ENCODE measurements at places on chromosomes 2 and 18.

- no peak for DNase-seq
Observed at GRCh38 chr2:127537644-127538043, 2.2 kb downstream of the MYO7B start.

DNA sequence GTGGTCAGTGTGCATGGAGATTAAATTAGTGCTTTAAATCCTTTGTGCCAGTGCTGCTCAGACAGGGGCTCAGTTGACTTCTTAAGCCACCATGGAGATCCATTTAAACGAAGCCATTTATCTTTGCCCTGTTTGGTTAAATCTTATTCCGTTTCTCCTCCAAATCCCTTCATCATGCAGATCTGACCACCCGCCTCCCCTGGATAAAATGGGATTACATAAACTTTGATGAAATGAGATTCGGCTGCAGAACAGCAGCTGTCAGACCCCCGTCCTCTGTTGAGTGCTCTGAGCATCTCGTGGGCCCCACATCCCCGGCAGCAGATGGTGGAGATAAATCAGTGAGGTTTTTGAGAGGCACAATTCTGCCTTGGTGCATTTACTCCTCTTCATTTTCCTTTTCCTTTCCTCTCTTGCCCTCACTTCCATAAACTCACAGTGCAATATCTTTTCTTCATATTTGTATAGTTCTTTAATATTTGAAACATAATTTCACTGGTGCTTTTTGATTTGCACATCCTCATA lies 84.4 kb upstream of the TWIST2 start:
- DNase-seq, result no peak

DNA sequence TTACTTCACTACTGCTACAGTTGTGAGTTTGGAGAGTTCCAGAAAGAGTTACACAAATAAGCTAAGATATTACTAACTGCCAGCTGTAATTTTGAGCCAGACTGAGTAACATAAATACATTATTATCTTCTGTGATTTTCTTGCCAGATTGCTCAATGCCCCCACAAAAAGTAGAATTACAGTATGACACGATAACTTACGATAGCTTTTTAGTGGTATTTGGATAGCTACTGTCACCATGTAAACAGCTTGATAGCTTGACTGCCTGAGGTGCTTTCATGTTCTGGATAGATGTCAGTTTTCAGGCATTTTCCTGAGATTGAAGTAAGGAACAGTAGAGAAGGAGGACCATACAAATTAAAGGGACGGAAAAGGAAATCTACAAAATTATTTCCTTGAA lies 533.3 kb downstream of the SOCS6 start:
- DNase-seq, result no peak

GRCh38 chr18:61612517-61612916 lies 279.3 kb downstream of the CDH20 start:
- no peak for DNase-seq

GRCh38 chr2:143535802-143536201 lies 406.6 kb downstream of the ARHGAP15 start:
- DNase-seq, result no peak

GRCh38 chr2:43488737-43489136 lies 107.1 kb downstream of the THADA start:
- no peak for DNase-seq

DNA sequence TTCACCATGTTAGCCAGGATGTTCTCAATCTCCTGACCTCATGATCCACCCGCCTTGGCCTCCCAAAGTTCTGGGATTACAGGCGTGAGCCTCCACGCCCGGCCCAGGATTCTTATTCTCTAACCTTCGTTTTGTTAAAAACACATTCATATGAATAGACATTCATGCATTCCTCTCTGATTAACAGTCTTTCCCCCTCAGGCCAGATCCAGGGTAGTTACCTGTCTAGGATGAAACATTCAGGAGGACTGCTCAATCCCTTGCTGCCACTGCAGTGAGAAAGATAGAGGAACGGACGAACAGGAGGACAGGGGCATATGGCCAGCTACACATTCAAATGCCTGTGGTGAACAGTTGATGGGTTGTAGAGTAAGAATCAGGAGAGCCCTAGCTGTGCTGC lies 39.6 kb upstream of the EPC2 start:
- DNase-seq, result no peak

- DNase-seq, result no peak
Observed at GRCh38 chr18:12010187-12010802, 29.0 kb downstream of the IMPA2 start.

DNA sequence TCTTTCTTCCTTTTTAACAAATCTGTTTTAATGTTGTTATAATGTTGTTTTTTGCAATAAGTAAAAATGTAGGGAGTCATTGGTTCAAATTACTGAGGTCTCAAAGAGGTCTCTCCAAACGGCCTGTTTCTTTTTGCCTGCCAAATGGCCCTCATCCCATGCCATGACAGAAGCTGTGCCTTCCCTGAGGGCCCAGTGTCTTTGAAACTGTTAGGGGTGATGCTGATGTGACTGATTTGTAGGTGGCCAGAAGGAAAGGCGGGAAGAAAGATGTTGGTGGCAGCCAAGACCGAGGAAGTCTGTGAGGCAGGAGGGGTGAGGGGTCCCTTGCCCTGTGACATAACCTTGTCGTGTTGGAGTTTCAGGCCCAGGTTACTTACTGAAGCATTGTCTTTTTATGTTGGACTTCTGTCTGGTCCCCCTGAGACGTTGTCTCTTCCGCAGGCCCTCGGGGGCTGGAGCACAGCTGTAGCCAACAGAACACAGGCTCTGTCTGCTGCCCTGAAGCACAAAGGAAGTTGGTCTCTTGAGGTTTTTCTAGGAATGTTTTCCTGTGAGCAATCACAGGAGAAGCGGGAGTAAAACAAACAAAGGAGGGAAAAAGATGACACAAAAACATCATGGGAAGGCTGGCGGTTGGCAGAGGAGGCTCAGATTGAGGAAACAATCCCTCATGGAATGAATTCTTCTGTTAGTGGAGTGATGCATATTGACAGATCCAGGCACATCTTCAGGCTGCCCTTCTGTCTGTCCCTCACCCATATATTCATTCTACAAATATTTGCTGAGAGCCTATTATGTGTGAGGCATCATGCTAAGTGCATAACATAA lies 4.9 kb upstream of the ST3GAL5 start:
- DNase-seq, result peak; percentile 50

DNA sequence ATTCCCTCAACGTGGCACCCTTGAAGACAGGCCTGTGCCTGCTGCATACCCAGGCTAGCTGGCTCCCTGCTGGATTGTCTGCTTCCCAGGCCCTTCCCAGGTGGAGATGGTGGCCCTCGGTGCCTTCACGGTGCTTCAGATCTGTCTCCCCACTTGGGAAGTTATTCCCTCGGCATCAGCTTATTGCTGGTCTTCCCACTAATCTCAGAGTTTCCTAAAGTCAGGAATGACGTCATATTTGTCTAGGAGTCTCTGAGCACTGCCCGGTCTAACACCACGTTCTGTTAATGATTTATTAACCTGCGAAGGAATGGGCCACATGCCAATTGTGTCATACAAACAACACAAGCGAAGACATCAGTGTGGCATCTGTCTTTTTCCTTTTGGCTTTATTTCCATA lies 269.8 kb upstream of the ID2 start:
- DNase-seq, result no peak

GRCh38 chr2:222707102-222707688 lies 35.7 kb downstream of the MOGAT1 start:
- DNase-seq, result no peak

DNA sequence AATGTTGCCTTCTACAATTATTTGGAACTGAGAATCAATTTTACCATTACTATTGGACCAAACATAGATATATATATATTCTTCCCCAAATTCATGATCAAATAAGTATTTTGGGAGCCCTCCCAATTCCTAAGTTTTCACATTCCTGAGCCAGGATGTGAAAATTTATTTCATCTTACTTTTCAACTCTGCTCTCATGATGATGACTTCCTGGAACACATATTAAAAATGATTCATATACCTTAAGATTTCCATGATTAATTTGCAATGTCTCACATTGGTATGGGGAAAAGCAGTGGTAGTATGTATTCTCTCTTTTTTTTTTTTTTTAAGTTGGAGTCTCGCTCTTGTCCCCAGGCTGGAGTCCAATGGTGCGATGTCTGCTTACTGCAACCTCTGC lies 596.1 kb upstream of the ZEB2 start:
- no peak for DNase-seq

DNA sequence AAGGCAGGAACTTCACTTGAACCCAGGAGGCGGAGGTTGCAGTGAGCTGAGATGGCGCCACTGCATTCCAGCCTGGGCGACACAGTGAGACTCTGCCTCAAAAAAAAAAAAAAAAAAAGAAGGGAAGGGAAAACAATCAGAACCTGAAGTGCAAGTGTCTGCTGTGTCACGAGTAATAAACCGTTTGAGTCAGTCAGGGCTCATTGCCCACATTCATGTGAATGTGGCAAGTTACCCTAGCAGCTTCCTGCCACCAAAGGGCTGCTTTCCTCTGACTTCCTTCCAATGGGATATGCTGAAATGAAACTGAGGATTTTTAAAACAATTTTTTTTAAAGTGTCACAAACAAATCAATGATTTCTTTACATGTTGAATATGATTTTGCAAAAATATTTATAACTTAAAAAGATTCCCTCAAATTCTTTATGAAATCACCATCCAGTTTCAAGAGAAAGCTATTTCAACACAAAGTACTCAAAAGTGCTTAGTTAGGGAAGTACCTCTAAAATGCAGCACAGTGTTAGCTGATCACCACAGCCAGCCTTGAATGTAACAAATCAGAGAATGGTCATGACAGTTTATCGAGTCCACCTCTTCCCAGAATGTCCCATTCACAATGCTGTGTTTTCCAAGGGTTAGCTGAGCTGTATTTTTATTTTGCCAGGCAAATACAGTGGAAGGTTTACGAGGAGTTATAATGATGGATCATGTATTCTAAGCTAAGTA lies 36.4 kb downstream of the WDSUB1 start:
- DNase-seq, result no peak

- DNase-seq, result no peak
Observed at GRCh38 chr18:76314496-76314895, 180.5 kb downstream of the ZNF516 start.

DNA sequence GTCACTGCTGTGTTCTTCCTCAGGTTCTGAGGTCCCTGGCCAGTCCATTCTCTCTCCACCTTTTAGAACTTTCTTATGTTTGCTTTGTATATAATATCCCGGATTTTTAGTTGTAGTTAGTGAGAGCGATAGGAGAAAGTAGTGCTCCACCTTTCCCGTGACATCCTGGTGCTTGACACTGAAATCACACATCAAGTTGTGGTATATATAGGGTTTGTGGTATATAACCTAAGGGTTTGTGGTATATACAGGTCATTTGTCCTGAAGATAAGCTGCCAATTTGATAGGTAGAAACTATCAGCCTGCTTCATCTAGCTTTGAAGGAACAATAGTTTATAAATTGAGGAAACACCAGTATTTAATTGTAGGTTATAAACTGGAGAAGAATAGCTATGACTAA lies 13.1 kb downstream of the ZNF892 start:
- DNase-seq, result no peak

DNA sequence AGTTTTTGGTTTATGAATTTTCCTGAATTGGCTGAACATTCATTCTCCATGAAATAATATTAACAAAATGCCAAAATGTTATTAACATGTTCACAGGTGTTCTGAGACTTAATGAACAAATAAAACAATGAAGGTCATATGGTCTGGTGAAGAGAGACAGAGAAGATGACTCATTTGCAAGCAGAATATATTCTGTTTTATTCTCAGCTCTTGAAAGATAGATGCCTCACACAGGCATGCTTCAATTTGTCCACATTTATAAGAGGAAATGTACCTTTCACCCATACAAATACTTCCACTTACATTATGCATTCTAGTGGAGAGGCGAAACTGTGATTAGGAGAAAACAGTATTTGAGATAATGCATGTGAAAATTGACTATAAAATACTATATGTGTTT lies 75.4 kb upstream of the PGAP1 start:
- no peak for DNase-seq

Data from amniotic stem cell (primary cell).